ENCODE measurements at places on chromosomes 3 and 15.

DNA sequence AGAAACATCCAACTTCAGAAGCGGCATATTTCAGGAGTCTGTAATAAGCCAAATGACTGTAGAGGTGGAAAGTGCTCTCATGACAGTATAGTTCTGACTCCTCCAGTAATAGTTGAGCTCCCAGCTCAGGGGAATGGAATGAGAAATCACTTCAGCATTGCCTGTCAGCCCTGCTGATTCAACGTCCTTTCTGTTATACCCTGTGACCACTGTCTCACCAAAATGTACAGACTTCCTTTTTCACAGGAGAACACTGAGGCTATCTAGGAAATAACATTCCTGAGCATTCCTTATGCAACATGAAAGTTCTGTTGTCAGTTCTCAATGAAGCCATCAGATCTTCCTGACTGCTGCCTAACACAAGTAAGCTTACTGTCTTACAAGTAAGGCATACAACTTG lies 284.5 kb upstream of the MME start:
- H3K4me1 ChIP-seq: peaks cover 10% of the 10 kb centered on the region
- H3K27ac ChIP-seq: no peak overlapping the region
- no peak overlapping the region for H3K4me3 ChIP-seq
- no peak for DNase-seq

GRCh38 chr3:25495726-25496253 lies 67.7 kb downstream of the RARB start:
- no peak for DNase-seq
- H3K36me3 ChIP-seq: peaks cover 61% of the 10 kb centered on the region
- H3K4me3 ChIP-seq: no peak overlapping the region
- peaks cover 12% of the 10 kb centered on the region for H3K4me1 ChIP-seq
- no peak overlapping the region for H3K27ac ChIP-seq

- no peaks in the 10 kb centered on the region for H3K27me3 ChIP-seq
- no peak for DNase-seq
- H3K4me3 ChIP-seq: no peak overlapping the region
- no peak overlapping the region for H3K27ac ChIP-seq
- H3K36me3 ChIP-seq: no peaks in the 10 kb centered on the region
Observed at GRCh38 chr3:131795390-131796090, 239.3 kb downstream of the CPNE4 start.

DNA sequence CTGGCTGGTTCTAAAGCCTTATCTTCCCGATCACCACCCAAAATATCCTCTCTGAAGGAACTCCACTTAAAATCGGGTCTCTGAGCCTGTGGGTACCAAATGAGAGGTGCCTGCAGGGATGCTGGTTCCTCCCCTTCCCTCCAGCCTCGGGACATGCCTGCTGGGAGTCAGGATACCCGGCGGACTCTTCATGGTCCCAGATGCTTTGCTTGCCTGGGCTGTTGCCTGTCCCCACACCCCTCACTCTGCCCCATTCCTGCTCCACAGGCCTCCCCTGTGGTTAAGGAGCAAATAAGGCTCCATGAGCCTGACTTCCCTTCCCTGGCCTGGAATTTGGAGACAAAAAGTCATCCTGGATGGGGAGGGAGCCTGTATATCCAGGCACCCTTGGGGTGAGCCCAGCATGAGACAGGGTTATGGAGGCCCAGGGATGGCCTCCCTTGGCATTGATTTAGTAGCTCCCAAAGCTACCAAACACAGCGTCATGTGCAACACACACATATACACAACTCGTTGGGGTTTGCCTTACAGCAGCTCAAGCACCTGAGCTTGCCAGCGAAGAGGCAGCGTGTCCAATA lies 12.3 kb upstream of the CORO2B start:
- no peaks in the 10 kb centered on the region for H3K36me3 ChIP-seq
- H3K27me3 ChIP-seq: peaks cover 18% of the 10 kb centered on the region
- H3K4me3 ChIP-seq: no peak overlapping the region
- DNase-seq: no peak
- H3K4me1 ChIP-seq: peaks cover 3% of the 10 kb centered on the region

DNA sequence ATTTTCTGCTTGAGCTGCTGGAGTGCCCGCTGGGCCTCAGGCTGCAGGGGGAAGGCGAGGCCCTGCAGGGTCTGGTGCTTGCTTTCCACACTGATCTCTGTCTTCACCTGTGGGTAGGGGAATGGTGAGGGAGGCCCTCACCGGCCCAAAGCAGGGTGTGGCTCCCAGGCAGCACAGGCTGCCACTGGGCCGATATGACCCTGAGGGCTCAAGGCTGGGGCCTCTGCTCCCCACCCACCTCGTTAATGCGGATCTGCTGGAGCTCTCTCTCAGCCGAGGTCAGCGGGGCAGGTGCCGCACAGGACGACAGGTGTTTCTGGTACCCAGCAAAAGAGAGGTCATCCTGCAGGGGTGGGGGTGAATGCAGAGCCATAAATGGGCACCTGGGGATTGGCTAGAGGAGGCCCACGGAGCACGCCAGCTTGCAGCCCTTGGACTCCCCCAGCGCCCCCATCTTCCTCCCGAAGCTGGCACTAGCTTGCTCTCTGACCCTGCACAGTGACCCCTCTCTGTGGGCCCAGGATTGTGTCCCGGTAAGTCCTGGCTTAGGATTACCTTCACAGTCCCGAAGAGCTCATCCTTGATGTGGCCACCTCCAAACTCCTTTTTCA lies 5.5 kb upstream of the TLR9 start:
- peaks cover 4% of the 10 kb centered on the region for H3K36me3 ChIP-seq
- no peak for DNase-seq
- H3K4me1 ChIP-seq: peaks cover 15% of the 10 kb centered on the region

- no peak overlapping the region for H3K27ac ChIP-seq
- H3K36me3 ChIP-seq: no peaks in the 10 kb centered on the region
- no peak overlapping the region for H3K4me3 ChIP-seq
- H3K4me1 ChIP-seq: no peaks in the 10 kb centered on the region
Observed at GRCh38 chr15:23072633-23073032, 33.3 kb upstream of the TUBGCP5 start.

DNA sequence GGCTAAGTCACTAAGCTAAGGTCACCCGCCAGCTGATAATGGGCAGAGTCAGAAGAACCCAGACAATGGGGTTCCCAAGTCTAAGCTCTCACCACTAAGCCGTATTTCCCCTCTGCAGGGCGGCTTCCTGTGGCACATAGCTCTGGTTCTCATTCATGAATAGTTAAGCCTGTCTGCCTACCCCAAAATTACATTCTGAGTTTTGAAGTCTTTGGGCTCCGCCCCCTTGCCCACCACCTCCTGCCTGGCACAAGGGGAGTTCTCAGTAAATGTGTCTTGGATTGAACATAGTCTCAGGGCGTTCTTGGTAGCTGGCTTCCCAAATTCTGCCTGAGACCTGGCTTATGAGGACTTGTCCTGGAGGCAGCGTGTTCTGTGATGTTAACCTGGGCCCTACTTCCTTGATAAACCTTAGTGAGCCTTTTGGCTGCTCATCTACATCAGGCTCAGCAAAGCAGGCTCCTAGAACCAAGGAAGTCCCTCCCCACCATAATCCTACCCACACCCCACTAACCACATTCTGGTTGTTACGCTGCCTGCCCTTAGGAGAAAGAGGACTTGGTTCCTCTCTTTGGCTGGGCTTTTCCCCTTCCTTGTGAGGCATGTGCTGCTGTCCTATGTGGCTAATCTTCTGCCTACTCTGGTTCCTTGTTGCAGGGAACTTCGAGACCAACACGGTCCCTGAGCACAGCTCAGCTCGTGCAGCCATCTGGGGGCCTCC lies 54.9 kb downstream of the STARD5 start:
- H3K27ac ChIP-seq: no peak overlapping the region
- peaks cover 10% of the 10 kb centered on the region for H3K27me3 ChIP-seq
- H3K4me1 ChIP-seq: peaks cover 19% of the 10 kb centered on the region

DNA sequence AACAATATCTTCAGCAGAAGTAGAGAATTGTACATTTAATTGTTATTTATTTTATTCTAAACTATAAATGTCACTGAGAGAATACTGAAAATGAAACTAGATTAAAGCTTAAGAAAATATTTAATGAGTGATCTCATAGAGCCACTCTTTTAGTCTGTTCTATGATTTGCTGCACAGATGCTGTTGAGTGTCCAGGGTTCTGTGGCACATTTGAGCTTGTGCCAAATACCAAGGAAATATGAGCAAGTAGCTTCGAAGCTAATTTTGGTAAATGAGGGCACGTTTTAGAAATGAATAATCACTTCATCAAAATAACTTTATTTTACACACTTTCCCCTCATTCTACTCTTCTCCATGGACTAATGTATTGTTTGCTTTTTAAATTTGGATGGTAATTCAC lies 53.6 kb upstream of the THRB start:
- peaks cover 11% of the 10 kb centered on the region for H3K27me3 ChIP-seq
- no peaks in the 10 kb centered on the region for H3K4me1 ChIP-seq
- H3K27ac ChIP-seq: no peak overlapping the region
- no peak for DNase-seq

GRCh38 chr3:53754325-53754724 lies 91.9 kb downstream of the CHDH start:
- H3K27ac ChIP-seq: no peak overlapping the region
- H3K27me3 ChIP-seq: peaks cover 5% of the 10 kb centered on the region

- H3K36me3 ChIP-seq: no peaks in the 10 kb centered on the region
- no peak overlapping the region for H3K27ac ChIP-seq
- DNase-seq: no peak
- H3K4me3 ChIP-seq: no peak overlapping the region
- no peaks in the 10 kb centered on the region for H3K27me3 ChIP-seq
- H3K4me1 ChIP-seq: no peaks in the 10 kb centered on the region
Observed at GRCh38 chr15:38508647-38509046, 54.7 kb downstream of the FAM98B start.

DNA sequence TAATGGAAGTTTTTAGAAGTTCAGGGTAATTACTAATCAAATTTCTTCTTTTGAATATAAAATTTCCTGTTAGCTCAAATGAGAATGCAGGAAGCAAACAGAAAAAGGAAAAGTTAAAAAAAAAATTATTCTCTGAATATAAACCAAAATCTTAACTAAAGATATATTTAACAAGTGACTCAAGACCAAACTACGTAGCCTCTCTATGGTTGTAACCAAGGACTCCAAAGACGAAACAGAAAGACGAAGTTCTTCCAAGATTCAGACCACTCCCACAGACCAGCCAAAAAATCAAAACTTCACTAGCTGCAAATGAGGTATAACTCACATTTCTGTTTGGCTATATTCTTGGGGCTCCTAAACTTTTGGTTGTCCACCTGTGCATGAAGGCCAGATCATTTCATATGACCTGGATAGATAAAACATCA lies 846.5 kb upstream of the ALCAM start:
- peaks cover 2% of the 10 kb centered on the region for H3K27me3 ChIP-seq
- H3K27ac ChIP-seq: no peak overlapping the region
- H3K4me1 ChIP-seq: no peaks in the 10 kb centered on the region
- no peak for DNase-seq
- H3K36me3 ChIP-seq: peaks cover 3% of the 10 kb centered on the region

DNA sequence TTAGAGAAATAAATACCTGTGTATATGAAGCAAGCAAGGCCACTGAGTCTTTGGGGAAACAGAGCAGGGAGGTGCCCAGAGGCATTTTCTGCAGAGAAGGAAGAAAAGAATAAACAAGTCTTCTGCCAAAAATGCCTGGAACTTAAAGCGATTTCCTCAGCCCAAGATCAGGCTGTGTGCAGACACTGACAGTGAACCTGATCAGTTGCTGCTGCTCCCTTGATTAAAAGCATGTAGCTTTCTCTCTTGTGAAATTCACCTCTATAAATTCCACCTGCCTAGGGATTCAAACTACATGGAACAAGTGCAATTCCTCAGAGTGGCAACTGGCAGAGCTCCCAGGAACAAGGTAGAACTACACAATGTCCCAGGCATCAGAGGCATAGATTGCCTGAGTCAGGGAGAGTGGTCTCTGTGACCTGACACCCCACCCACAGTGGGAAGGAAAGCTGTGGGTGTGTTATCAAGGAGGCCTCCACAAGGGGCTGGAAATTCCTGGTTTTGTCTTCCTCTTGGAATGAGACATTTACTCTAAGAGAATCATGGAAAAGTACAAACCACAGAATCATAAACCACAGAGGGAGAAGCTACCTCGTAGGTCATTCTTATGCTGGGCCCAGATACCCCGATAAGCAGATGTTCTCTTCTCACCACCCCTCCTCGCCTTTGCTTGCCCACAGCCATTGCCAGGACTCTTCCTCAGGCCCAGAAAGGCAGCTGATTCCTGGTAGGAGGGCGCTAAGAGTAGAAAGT lies 1.8 kb upstream of the ZBTB38 start:
- peaks cover 50% of the 10 kb centered on the region for H3K4me1 ChIP-seq
- peaks cover 21% of the 10 kb centered on the region for H3K36me3 ChIP-seq
- H3K4me3 ChIP-seq: no peak overlapping the region
- no peak for DNase-seq
- H3K27ac ChIP-seq: peak overlapping the region; percentile 14

- peaks cover 21% of the 10 kb centered on the region for H3K36me3 ChIP-seq
- DNase-seq: no peak
- H3K4me3 ChIP-seq: no peak overlapping the region
- peaks cover 7% of the 10 kb centered on the region for H3K27me3 ChIP-seq
- H3K4me1 ChIP-seq: peaks cover 15% of the 10 kb centered on the region
Observed at GRCh38 chr15:97976766-97977503, 16.4 kb downstream of the ARRDC4 start.

DNA sequence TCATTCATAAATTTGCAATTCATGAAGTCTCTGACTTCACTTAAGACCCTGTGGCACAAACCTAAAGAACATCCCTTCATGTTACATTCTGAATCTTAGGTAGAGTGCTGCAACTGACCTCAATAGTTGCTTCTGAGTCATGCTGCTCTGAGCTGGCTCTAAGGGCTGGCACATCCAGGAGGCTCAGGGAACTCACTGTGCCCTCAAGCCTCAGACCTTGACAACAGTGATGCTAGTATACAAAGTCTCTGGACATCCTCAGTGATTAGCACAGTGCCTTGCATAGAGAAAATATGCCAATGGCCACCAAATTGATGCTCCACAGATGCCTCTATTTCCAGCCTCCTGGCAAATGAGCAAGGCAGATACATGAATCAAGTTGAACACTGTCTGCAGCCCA lies 740.9 kb upstream of the LMCD1 start:
- H3K4me1 ChIP-seq: no peaks in the 10 kb centered on the region
- H3K27ac ChIP-seq: no peak overlapping the region
- no peak for DNase-seq
- H3K36me3 ChIP-seq: no peaks in the 10 kb centered on the region
- H3K4me3 ChIP-seq: no peak overlapping the region
- peaks cover 9% of the 10 kb centered on the region for H3K27me3 ChIP-seq

- H3K4me1 ChIP-seq: no peaks in the 10 kb centered on the region
- H3K36me3 ChIP-seq: no peaks in the 10 kb centered on the region
- no peak for DNase-seq
- H3K4me3 ChIP-seq: no peak overlapping the region
Observed at GRCh38 chr3:138450704-138451424, 16.4 kb downstream of the ESYT3 start.

DNA sequence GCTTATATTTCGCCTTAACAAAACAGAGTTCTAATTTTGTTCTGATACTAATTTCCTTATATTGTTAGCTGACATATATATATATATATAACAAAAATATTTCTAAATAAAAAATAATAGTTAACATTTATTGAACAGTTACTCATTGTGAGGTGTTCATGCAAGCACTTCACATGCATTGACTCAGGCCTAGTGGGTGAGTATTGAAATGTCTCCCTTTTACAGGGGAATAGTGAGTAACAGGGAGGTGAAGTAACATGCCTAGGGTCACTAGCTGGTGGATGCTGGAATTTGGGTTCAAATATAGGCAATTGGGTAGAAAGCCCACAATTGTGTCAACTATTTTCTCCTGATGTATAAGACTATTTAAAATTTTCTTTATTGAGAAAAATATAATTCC lies 102.6 kb upstream of the ZPLD1 start:
- no peaks in the 10 kb centered on the region for H3K27me3 ChIP-seq
- H3K36me3 ChIP-seq: no peaks in the 10 kb centered on the region
- H3K27ac ChIP-seq: no peak overlapping the region
- DNase-seq: no peak

- no peak overlapping the region for H3K27ac ChIP-seq
- H3K4me3 ChIP-seq: no peak overlapping the region
- DNase-seq: no peak
- peaks cover 35% of the 10 kb centered on the region for H3K27me3 ChIP-seq
Observed at GRCh38 chr15:70439304-70439877, 324.0 kb downstream of the UACA start.
